Naive B cell (primary cell): ENCODE measurements at places on chromosomes 2 and 18. TPM values are rescaled to one million over a fixed set of nuclear protein-coding genes. Genes with fewer than 3 reads are reported as not detected.
A peak's percentile ranks its signal among the peaks of the same experiment; 100 is the strongest.

DNA sequence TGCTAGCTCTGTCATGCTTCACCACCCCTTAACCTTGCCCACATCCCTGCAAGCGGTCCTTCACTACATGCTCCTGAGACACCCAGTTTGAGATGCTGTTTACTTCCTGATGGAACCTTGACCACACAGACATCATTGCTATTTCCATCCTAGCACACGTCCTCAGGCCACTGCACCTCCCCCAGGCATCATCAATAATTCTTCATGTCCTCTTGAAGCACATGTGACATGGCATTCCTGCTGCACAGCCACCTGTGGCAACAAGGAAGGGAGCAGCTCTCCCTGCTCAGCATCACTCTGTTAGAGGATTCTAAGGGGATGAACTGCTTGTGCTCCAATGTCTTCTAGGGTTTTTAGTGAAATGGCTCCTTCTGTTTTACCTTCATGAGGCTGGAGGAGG is 26.1 kb upstream of the ST3GAL5 start:
- H3K4me3 ChIP-seq = no peak overlapping the region
- H3K36me3 ChIP-seq = peaks cover 6% of the 10 kb centered on the region
- no peak for DNase-seq
- peaks cover 21% of the 10 kb centered on the region for H3K4me1 ChIP-seq

DNA sequence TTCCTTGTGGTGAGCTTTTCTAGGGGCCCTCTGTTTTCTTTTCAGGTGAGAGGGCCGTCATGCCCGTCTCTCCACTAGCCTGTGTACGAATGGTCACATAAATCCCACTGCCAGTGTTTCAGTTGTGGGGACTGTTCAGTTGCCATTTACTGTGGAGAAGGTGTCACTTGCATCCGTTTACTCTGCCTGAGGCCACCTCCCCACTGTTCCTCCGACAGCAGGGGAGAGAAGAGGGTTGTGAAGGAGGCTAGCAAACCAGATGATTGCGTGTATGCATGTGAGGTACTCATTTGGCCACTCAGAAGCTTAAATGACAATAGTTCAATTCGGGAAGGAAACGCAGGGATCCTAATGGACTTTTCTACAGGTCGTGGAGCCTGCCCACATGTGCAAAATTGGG is 3.3 kb downstream of the MTCL1 start:
- peaks cover 8% of the 10 kb centered on the region for H3K36me3 ChIP-seq
- no peak overlapping the region for H3K4me3 ChIP-seq
- no peak for DNase-seq
- peaks cover 34% of the 10 kb centered on the region for H3K27me3 ChIP-seq
- peaks cover 20% of the 10 kb centered on the region for H3K4me1 ChIP-seq
- no peak overlapping the region for H3K27ac ChIP-seq

DNA sequence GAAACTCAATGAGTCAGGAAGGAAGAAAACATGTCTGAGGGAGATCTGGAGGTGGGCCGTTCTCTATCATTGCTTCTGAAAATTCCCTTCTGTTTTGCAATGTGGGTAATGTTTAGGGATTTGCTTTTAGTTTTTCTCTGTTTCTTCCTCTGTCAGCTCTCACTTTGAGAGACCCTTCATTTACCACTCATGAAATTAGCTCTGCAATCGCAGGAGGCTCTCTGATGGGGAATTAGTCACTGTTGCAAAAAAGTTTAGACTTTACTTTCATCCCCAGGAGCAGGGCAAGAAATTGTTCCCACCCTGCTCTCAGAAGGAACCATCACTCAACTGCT is 80.0 kb upstream of the MAP4K3 start:
- no peak for DNase-seq
- H3K27me3 ChIP-seq = no peaks in the 10 kb centered on the region
- peaks cover 13% of the 10 kb centered on the region for H3K36me3 ChIP-seq
- no peak overlapping the region for H3K27ac ChIP-seq
- H3K4me3 ChIP-seq = no peak overlapping the region

- H3K27ac ChIP-seq = no peak overlapping the region
- peaks cover 4% of the 10 kb centered on the region for H3K4me1 ChIP-seq
- DNase-seq = no peak
- no peak overlapping the region for H3K4me3 ChIP-seq
- no peaks in the 10 kb centered on the region for H3K27me3 ChIP-seq
These were observed 225.7 kb upstream of the FANCL start for GRCh38 chr2:58466804-58467203.

DNA sequence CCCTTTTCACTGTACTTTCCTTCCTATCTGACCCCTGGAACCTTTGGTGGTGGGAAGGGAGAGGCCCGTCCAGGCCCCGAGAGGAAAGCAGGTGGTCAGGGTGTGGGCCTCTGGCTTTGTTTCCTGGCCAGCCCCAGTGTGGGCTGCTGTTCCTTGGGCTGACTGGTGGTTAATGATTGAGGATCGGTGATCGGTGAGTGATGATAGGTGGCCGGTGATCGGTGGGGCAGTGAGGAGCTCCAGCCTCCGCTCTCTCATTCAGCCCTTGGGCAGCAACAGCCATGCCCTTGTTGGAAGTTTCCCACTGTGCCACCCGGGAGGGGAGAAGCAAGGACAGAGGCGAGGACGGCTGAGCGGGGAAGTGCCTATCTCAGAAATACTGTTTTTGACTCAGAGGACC is 7.3 kb downstream of the ACKR3 start:
- no peaks in the 10 kb centered on the region for H3K27me3 ChIP-seq
- no peaks in the 10 kb centered on the region for H3K4me1 ChIP-seq
- H3K27ac ChIP-seq = no peak overlapping the region
- no peak overlapping the region for H3K4me3 ChIP-seq
- H3K36me3 ChIP-seq = peaks cover 13% of the 10 kb centered on the region
- no peak for DNase-seq

GRCh38 chr2:191206613-191207471 is 38.4 kb upstream of the MYO1B start:
- DNase-seq = no peak
- peaks cover 18% of the 10 kb centered on the region for H3K4me1 ChIP-seq
- no peaks in the 10 kb centered on the region for H3K27me3 ChIP-seq
- no peak overlapping the region for H3K27ac ChIP-seq
- H3K4me3 ChIP-seq = no peak overlapping the region

DNA sequence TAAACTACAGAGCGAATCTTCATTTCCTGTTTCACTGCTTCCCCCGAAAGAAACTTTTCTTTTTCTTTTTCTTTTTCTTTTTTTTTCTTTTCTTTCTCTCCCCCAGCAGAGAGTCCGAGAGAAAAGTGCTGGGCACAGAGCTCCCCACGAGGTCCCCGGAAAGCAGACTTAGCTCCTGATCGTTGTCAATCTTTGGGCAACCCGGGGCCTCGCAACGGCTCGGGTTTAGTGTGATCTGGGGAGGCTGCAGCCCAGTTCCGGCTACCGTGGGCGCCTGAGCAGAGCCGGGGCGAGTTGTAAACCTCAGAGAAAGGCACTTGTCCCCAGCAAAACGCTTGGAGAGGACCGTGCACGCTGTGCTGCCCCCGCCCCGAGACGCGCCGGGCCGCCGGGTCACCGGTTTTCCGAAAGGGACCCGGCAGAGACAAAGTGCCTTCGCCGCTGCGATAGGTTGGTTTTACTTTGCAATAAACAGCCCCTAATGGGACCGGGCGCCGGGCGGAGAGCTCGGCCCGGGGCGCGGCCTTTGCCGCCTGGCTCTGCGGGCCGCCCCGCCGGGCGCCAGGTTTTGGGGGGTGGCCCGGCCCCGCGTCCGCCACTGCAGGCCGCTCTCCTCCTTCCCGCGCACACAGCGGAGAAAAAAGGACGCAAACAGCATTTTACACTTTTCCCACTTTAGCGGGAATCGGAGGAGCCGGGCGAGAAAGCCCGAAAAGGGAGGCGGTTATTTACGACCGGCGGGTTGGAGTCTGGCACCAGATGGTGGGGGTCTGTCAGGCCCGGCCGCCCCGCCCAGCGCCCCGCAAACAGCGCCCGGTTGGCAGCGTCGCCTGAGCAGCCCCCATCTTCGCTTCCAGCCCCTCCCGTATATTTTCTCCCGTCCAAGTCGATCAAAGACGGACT is 136.0 kb downstream of the INSIG2 start:
- H3K27me3 ChIP-seq = peaks cover 84% of the 10 kb centered on the region
- peak; percentile 49 for DNase-seq
- H3K4me3 ChIP-seq = peak overlapping the region; percentile 93
- H3K36me3 ChIP-seq = no peaks in the 10 kb centered on the region
- peak overlapping the region; percentile 98 for H3K27ac ChIP-seq

- H3K36me3 ChIP-seq = no peaks in the 10 kb centered on the region
- no peaks in the 10 kb centered on the region for H3K4me1 ChIP-seq
- H3K27me3 ChIP-seq = no peaks in the 10 kb centered on the region
- H3K4me3 ChIP-seq = no peak overlapping the region
- DNase-seq = no peak
These were observed 1500.6 kb upstream of the TMEFF2 start for GRCh38 chr2:193695367-193695766.

DNA sequence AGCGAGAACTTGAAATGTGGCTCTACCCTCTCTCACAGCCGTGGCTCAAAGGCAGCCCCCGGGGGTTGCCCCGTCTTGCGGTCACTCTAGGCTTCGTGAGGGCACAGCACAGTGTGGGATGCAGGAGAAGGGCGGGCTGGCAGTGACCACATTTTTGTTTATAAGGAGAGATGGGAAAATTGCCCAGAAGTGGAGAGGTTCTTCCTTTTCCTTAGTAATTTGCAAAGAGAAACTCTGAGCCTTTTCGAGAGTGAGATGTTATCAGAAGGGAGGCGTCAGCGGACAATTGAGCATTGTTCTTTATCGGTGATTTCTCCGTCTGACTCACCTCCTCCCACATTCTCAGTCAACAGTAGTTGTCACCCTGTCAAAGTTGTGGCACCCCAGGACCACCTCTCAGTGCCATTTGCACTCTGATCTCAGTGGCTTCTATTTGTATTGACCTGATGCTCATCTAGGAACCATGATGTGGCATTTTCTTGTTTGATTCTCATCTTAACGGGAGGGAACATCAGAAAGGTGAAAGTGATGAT is 89.6 kb downstream of the ACAA2 start:
- H3K27me3 ChIP-seq = peaks cover 35% of the 10 kb centered on the region
- no peaks in the 10 kb centered on the region for H3K36me3 ChIP-seq
- no peak overlapping the region for H3K4me3 ChIP-seq
- DNase-seq = no peak

- H3K4me1 ChIP-seq = peaks cover 15% of the 10 kb centered on the region
- no peak overlapping the region for H3K27ac ChIP-seq
- H3K27me3 ChIP-seq = no peaks in the 10 kb centered on the region
- no peaks in the 10 kb centered on the region for H3K36me3 ChIP-seq
These were observed 7.7 kb upstream of the NFATC1 start for GRCh38 chr18:79388043-79388442.

GRCh38 chr2:159054032-159054334 is 85.5 kb downstream of the TANC1 start:
- no peaks in the 10 kb centered on the region for H3K4me1 ChIP-seq
- no peak overlapping the region for H3K27ac ChIP-seq
- DNase-seq = no peak
- H3K4me3 ChIP-seq = no peak overlapping the region
- peaks cover 5% of the 10 kb centered on the region for H3K27me3 ChIP-seq

- H3K36me3 ChIP-seq = no peaks in the 10 kb centered on the region
- H3K4me3 ChIP-seq = no peak overlapping the region
- H3K27ac ChIP-seq = no peak overlapping the region
- no peak for DNase-seq
- H3K4me1 ChIP-seq = no peaks in the 10 kb centered on the region
These were observed 1541.9 kb upstream of the PIK3C3 start for GRCh38 chr18:40413160-40413559.

- peak; percentile 56 for DNase-seq
- peaks cover 41% of the 10 kb centered on the region for H3K4me1 ChIP-seq
- H3K27ac ChIP-seq = peak overlapping the region; percentile 87
- H3K27me3 ChIP-seq = no peaks in the 10 kb centered on the region
- peaks cover 43% of the 10 kb centered on the region for H3K36me3 ChIP-seq
These were observed 42.2 kb downstream of the KLHL14 start for GRCh38 chr18:32730620-32731091.

GRCh38 chr2:30394096-30394495 is 53.0 kb upstream of the LCLAT1 start:
- H3K36me3 ChIP-seq = no peaks in the 10 kb centered on the region
- DNase-seq = no peak
- no peak overlapping the region for H3K27ac ChIP-seq

DNA sequence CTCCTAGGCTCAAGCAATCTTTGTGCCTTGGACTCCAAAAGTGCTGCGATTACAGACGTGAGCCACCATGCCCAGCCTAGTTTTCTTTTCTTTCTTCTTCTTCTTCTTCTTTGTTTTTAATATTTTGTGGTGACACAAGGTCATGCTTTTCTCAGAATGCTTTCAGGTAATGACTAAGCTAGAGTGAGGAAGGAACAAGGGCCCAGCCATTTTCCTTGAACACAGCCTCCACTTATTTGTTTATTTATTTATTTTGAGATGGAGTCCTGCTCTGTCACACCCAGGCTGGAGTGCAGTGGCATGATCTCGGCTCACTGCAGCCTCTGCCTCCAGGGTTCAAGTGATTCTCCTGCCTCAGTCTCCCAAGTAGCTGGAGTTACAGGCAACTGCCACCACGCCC is 74.3 kb upstream of the ST3GAL5 start:
- H3K27ac ChIP-seq = no peak overlapping the region
- no peaks in the 10 kb centered on the region for H3K27me3 ChIP-seq
- no peaks in the 10 kb centered on the region for H3K36me3 ChIP-seq

GRCh38 chr2:160375802-160376469 is 117.7 kb downstream of the RBMS1 start:
- peaks cover 76% of the 10 kb centered on the region for H3K4me1 ChIP-seq
- H3K27me3 ChIP-seq = no peaks in the 10 kb centered on the region
- peak; percentile 30 for DNase-seq
- no peaks in the 10 kb centered on the region for H3K36me3 ChIP-seq
- peak overlapping the region; percentile 73 for H3K4me3 ChIP-seq
- H3K27ac ChIP-seq = no peak overlapping the region

GRCh38 chr2:85866165-85866659 is 22.6 kb downstream of the ST3GAL5 start:
- peaks cover 31% of the 10 kb centered on the region for H3K4me1 ChIP-seq
- peak overlapping the region; percentile 50 for H3K27ac ChIP-seq
- DNase-seq = no peak
- H3K4me3 ChIP-seq = no peak overlapping the region

Gene TGFA
- not detected for polyA plus RNA-seq

Gene OSBPL6
- not detected for polyA plus RNA-seq

Gene FAM210A
- 10.8 TPM for polyA plus RNA-seq

Gene C18orf54
- 2.3 TPM for polyA plus RNA-seq

Gene RAB27B
- polyA plus RNA-seq = 0.24 TPM

Gene OR6B2
- polyA plus RNA-seq = not detected

Gene ASPRV1
- 0.29 TPM for polyA plus RNA-seq

Gene MORN2
- polyA plus RNA-seq = 10.3 TPM

Gene MTCL1
- polyA plus RNA-seq = 0.34 TPM

Gene EHD3
- polyA plus RNA-seq = 13.6 TPM

Gene C1D
- polyA plus RNA-seq = 37.6 TPM

Gene ABCB11
- polyA plus RNA-seq = not detected

Gene CNDP2
- polyA plus RNA-seq = 283 TPM

Gene RTTN
- polyA plus RNA-seq = 3.1 TPM
